ENCODE measurements at places on chromosomes 3 and 15. TPM values are rescaled to one million over a fixed set of nuclear protein-coding genes. Genes with fewer than 3 reads are reported as not detected.
A peak's percentile ranks its signal among the peaks of the same experiment; 100 is the strongest.

DNA sequence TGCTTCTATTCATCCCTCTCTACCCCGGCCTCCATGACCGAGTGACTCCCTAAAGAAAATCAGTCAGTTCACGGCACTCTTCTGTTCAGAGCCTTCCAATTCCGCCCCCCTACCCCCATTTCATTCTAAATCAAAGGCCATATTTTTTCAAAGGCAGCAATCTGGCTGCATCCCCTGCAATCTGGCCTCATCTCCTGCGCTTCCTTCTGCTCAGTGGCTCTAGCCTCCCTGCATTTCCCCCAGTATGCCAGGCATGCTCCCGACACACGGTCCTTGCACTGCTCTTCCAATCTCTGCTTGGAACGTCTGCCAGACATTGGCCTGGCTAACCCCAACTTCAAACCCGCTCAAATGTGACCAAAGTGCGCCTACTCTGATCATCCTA, 67.7 kb downstream of the EXOG start:
- H3K27ac ChIP-seq = no peak overlapping the region
- H3K4me1 ChIP-seq = no peaks in the 10 kb centered on the region
- no peak for DNase-seq
- H3K27me3 ChIP-seq = no peaks in the 10 kb centered on the region
- H3K36me3 ChIP-seq = no peaks in the 10 kb centered on the region

The ZBTB47 gene
- total RNA-seq = 84.2 TPM

- no peaks in the 10 kb centered on the region for H3K27me3 ChIP-seq
- H3K27ac ChIP-seq = no peak overlapping the region
- H3K4me3 ChIP-seq = no peak overlapping the region
- no peaks in the 10 kb centered on the region for H3K4me1 ChIP-seq
Observed at GRCh38 chr3:117995842-117996437, 1038.7 kb downstream of the IGSF11 start.

DNA sequence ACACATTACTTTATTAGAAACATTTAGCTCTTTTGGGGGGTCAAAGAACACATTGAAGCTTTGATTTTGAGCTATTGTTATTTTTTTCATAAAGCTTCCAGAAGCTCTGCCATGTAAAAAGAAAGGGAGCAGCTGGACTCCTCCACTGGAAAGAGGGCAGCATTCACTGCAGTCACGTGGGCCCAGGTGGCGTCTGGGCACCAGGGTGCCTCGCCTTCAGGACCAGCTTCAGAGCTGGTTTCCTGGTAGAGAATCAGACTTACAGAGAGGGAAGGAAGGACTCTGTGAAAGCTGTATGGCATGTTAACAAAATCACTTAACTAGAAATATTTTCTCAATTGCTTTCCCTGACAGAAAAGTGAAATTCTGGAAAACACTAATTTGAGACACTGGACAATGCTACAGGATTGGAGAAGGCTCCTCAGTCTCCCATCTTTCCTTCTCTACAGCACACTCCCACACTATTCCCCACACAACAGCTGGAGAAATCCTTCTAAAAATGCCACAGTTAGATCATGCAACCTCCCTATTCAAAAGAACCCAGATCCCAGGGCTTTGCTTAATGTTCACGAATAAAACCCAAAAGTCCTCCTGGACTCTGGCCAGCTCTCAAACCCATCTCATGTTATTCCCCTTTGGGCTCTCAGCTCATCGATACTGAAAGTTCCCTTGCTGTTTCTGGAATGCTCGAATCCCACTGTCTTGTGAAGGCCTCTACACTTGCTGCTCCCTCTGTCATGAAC, 83.2 kb downstream of the NFKBIZ start:
- DNase-seq = no peak
- H3K4me1 ChIP-seq = no peaks in the 10 kb centered on the region
- no peak overlapping the region for H3K4me3 ChIP-seq

GRCh38 chr3:50450209-50450921, 53.1 kb downstream of the CACNA2D2 start:
- H3K27ac ChIP-seq = peak overlapping the region; percentile 68
- H3K36me3 ChIP-seq = no peaks in the 10 kb centered on the region
- peak; percentile 54 for DNase-seq
- peaks cover 14% of the 10 kb centered on the region for H3K4me1 ChIP-seq
- no peaks in the 10 kb centered on the region for H3K27me3 ChIP-seq

GRCh38 chr3:6182476-6182875, 678.4 kb upstream of the GRM7 start:
- no peak overlapping the region for H3K4me3 ChIP-seq
- no peaks in the 10 kb centered on the region for H3K36me3 ChIP-seq
- no peak overlapping the region for H3K27ac ChIP-seq

DNA sequence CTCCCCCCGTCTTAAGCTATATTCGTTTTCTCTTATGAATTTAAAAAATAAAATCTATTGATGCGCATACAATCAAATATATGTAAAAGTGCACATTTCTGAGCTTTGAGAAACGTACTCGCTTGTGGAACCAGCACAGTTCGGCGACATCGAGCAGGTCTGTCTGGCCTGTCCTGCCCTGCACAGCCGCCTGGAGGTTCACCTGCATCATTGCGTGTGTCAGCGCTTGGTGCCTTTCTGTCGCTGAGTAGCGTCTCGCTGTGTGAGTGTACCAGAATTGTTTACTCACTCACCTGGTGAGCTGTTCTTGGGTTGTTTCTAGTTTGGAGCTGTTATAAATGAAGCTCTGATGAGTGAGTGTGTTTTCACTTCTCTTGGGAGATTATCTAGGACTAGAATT, 104.0 kb downstream of the VGLL4 start:
- no peak overlapping the region for H3K4me3 ChIP-seq
- no peak overlapping the region for H3K27ac ChIP-seq
- peaks cover 4% of the 10 kb centered on the region for H3K4me1 ChIP-seq
- no peaks in the 10 kb centered on the region for H3K27me3 ChIP-seq
- H3K36me3 ChIP-seq = no peaks in the 10 kb centered on the region

DNA sequence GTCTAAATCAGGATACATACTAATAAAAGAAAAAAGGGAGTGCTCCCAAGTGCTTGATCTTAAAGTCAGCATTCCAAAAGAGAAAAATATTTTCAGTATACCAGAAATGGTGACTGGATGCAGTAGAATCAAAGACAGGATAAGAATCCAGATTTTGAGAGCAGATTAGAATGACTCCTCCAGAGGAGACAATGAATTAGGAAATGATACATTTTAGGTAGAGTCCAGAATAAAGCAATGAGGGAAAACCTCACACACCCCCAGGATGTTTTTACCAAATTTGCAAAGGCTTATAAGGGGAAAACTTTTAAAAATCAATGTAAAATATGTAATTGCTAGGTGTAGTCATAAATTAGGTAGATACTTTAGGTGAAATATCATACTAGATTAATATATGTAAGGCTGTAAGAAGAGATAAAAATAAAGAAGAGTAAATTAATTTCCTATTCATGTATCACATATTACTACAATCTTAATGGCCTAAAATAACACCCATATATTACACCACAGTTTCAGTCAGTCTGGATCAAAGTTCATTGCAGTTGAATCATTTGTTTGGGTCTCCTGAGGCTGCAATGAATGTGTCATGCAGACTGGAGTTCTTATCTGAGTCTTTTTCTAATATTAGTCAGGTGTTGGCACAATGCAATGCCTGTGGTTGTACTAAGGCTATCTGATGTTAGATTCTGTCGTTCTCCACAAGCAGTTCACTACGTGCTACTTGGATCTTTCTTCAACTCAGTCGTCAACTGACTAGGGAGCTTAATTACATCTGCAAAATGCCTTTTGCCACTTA, 547.8 kb upstream of the EPHA6 start:
- no peak for DNase-seq
- H3K4me3 ChIP-seq = no peak overlapping the region
- no peaks in the 10 kb centered on the region for H3K36me3 ChIP-seq
- H3K27ac ChIP-seq = no peak overlapping the region
- H3K4me1 ChIP-seq = peaks cover 7% of the 10 kb centered on the region

DNA sequence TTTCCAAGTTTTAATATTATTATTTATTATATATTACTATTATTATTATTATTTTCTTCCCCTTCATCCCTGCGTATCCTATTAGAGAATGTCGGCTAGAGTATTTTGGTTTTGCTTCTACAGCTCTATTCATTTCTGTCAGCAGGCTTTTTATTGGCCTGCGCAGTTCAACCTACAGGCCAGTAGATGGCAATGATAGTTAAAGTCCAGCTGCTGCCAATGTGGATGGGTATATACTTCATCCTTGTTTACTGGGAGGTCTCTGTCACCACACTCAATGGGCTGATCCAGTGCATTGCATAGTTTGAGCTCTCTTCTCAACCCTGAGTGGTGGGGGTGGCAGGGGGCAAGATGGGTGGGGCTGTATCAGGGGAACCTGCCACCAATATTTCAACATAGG, 799.8 kb downstream of the NSUN3 start:
- H3K4me3 ChIP-seq = no peak overlapping the region
- no peak for DNase-seq
- no peaks in the 10 kb centered on the region for H3K27me3 ChIP-seq
- H3K27ac ChIP-seq = no peak overlapping the region
- H3K36me3 ChIP-seq = no peaks in the 10 kb centered on the region
- no peaks in the 10 kb centered on the region for H3K4me1 ChIP-seq

The NEDD4 gene
- 27.4 TPM for total RNA-seq

The MUC20 gene
- total RNA-seq = 6.8 TPM

DNA sequence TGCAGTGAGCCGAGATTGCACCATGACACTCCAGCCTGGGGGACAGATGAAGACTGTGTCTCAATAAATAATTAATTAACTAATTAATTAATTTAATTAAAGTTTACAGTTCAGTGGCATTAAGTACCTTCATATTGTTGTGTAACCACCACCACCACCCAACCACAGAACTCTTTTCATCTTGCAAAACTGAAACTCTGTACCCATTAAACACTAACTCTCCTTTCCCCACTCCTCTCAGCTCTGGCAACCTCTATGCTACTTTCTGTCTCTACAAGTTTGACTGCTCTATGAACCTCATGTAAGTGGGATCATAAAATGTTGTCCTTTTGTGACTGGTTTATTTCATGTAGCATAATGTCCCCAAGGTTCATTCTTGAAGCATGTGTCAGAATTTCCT, 259.3 kb upstream of the MDFIC2 start:
- H3K27me3 ChIP-seq = no peaks in the 10 kb centered on the region
- no peak for DNase-seq
- H3K4me1 ChIP-seq = no peaks in the 10 kb centered on the region
- H3K4me3 ChIP-seq = no peak overlapping the region
- H3K36me3 ChIP-seq = no peaks in the 10 kb centered on the region

- H3K27ac ChIP-seq = no peak overlapping the region
- no peaks in the 10 kb centered on the region for H3K36me3 ChIP-seq
- no peaks in the 10 kb centered on the region for H3K4me1 ChIP-seq
- DNase-seq = no peak
- no peak overlapping the region for H3K4me3 ChIP-seq
- H3K27me3 ChIP-seq = no peaks in the 10 kb centered on the region
Observed at GRCh38 chr3:156330415-156330814, 210.0 kb downstream of the KCNAB1 start.

- no peaks in the 10 kb centered on the region for H3K36me3 ChIP-seq
- H3K4me3 ChIP-seq = no peak overlapping the region
- DNase-seq = no peak
- no peak overlapping the region for H3K27ac ChIP-seq
Observed at GRCh38 chr3:76131396-76132153, 346.2 kb upstream of the ZNF717 start.

GRCh38 chr3:4999531-5000184, 20.4 kb downstream of the BHLHE40 start:
- no peaks in the 10 kb centered on the region for H3K36me3 ChIP-seq
- DNase-seq = no peak
- H3K27ac ChIP-seq = no peak overlapping the region
- no peak overlapping the region for H3K4me3 ChIP-seq

DNA sequence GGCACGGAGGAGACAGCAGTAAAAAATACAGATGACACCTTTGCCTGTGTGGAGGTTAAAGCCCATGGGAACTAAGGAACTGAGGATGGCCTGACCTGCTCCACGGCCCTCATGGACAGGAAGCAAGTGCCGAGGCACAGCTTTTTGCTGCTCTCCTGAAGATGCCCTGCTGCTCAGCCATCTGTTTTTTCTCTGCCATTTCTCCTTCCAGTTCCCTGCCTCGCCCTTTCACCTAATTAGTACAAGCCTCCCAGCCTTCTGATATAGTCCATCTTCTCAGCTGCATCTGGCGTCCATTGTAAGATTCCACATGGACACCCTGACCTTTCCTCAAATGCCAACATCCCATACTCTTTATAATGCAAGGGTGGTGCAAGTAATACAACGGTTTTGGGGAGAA, 11.8 kb upstream of the CXCR6 start:
- H3K4me1 ChIP-seq = no peaks in the 10 kb centered on the region
- H3K36me3 ChIP-seq = peaks cover 82% of the 10 kb centered on the region
- no peak overlapping the region for H3K4me3 ChIP-seq
- no peak for DNase-seq

The ITIH4 gene
- 50.6 TPM for total RNA-seq

- H3K4me1 ChIP-seq = no peaks in the 10 kb centered on the region
- no peak overlapping the region for H3K27ac ChIP-seq
- no peaks in the 10 kb centered on the region for H3K27me3 ChIP-seq
- H3K36me3 ChIP-seq = no peaks in the 10 kb centered on the region
- no peak for DNase-seq
Observed at GRCh38 chr3:106048946-106049481, 180.2 kb upstream of the CBLB start.

- DNase-seq = no peak
- no peaks in the 10 kb centered on the region for H3K27me3 ChIP-seq
- H3K4me1 ChIP-seq = no peaks in the 10 kb centered on the region
- H3K36me3 ChIP-seq = no peaks in the 10 kb centered on the region
- H3K4me3 ChIP-seq = no peak overlapping the region
Observed at GRCh38 chr3:90069748-90070147, 962.3 kb downstream of the EPHA3 start.

DNA sequence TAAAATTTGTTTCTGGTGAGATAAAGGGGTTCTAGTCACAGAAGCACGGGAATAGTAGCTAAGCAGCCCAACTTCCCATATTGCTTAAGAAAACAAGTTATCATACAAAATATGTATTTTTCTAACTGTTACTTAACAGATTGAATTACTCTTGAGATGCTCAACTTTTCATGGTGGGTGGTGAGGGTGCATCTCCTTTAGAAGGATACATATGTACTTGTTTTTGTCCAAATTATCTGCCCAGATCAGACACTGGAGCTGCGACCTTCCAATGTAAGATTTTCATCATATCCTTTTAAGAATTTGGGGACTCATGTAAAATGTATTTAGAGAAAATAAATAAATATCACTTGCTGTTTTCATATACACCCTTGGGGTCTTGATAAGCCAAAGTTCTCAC, 252.2 kb upstream of the SOX2 start:
- H3K4me1 ChIP-seq = no peaks in the 10 kb centered on the region
- no peaks in the 10 kb centered on the region for H3K36me3 ChIP-seq
- no peaks in the 10 kb centered on the region for H3K27me3 ChIP-seq
- no peak for DNase-seq

The TBC1D2B gene
- total RNA-seq = 54.0 TPM

The HAUS2 gene
- total RNA-seq = 49.3 TPM

DNA sequence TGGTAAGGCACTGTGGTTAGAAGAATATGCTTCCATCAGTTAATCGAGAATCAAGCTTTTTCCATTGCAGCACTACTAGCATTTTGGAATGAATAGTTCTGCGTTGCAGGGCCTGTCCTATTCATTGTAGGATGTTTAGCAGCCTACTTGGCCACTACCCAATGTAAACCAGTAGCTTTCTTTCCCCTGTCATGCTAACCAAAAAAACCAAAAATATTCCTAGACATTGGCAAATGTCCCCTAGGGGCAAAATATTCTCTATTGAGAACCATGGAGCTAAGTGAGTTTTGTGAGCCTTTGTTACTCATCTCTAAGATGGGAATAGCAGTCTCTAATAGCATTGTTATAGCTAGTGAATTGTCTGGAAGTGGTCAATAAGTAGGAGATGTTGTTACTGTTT, 187.2 kb downstream of the CADPS start:
- DNase-seq = no peak
- no peaks in the 10 kb centered on the region for H3K27me3 ChIP-seq
- no peaks in the 10 kb centered on the region for H3K36me3 ChIP-seq

Data from thoracic aorta (tissue), 2 donors.